ENCODE measurements at places on chromosomes 6 and 20.

DNA sequence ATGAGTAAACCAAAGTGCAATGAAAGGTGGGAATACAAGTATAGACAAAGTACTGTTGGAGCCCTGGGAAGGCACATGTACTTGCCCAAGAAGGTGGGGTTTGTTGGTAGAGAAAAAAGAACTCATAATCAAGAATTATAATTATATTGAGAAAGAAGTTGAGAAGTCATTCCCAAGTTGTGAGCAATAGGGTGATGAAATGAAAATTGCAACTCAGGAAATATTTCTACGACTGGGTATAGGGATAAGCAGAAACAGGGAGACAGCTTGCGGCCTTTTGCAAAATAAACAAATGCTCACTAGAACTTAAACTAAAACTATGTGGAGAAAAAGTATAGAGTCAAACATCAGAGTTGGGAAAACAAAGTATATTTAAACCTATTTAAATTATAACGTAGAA, 250.7 kb upstream of the FAM83B start:
- DNase-seq = no peak

- DNase-seq = no peak
Observed at GRCh38 chr20:54340206-54340605, 132.3 kb downstream of the PFDN4 start.

GRCh38 chr20:21832442-21833385, 127.2 kb downstream of the PAX1 start:
- DNase-seq = no peak

GRCh38 chr6:162728706-162729105, 932 bp downstream of the PACRG start:
- DNase-seq = no peak

DNA sequence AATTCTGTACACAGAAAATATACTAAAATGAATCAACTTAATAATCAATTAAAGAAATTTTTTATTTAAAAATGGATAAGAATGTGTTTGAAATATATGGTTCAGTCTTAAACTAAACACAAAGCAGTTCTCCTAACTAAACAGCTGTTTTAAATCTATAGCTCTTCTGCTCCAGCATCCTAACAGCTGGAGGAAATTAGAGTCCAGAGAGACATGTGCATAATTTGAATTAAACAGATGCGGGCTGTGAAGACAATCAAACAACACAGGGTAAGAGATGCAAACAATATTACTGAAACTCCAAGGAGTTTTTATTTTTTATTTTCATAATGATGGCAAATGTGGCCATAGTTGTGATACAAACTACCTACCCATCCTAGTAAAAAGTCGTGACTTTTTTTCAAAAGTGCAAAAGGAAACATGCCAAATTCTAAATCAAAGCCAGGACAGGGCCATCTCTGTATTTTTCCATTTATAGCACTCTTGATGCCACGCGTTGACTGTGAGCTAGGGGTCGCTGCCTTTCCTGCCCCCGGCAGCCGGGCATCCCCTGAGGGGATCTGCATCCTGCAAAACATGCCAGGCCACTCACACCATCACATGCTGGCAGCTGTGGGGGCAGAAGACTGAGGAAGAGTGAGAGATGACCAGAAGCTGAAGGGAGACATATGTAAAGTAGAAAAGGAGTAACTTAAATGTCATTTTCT, 310.6 kb downstream of the PRKN start:
- no peak for DNase-seq

GRCh38 chr6:158039571-158040050, 57.9 kb downstream of the SYNJ2 start:
- DNase-seq = no peak

DNA sequence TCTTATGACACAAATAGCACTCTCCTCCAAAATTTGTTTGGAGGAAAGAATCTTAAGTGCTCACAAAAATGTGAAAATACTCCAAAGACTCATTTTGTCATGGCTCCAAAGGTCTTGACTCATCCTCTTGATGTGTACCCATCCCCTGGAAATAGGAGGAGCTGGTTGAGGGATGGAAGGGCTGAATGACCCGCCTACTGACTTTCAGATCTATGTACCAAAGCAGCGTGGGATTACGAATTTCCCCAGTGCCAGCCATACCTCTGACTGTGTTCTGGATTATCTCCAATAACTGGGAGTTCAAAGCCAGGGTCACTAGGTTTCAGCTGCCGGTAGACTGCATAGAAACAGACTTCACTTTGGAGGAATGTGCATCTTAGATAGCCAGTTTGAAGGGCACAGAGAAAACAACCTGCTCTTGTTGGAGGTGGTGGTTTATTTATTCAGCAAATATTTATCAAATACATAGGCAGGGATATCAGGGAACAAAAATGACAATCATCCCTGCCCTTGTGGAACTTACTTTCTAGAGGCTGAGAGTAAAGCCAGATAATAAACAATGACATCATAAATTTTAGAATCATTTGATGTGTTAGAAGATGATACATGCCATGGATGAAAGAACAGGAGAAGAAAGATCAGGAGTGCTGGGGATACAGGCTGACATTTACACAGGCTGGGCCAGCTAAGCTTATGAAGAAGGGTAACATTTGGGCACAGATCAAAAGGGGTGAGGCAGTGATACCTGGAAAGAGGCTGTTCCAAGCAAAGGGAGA, 246.6 kb downstream of the TBXT start:
- DNase-seq = no peak

DNA sequence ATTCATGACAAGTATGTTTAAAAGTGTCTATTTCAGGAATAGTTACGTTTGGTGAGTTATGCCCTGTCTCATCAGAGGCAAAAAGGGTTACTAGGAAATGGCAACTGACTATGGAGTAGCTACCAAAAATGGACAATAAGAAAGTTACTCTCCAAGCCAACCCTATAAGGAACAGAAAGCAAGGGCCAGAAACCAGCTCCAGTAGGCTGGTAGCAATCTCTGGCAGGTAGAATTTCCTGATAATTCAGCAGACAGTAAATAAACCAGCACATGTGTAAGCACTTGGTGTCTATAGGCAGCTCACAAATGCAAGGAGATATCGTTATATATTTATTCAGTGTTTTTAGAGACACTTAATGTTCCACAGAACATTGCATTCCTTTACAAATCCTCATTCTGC, 20.3 kb downstream of the SOX4 start:
- DNase-seq = no peak

DNA sequence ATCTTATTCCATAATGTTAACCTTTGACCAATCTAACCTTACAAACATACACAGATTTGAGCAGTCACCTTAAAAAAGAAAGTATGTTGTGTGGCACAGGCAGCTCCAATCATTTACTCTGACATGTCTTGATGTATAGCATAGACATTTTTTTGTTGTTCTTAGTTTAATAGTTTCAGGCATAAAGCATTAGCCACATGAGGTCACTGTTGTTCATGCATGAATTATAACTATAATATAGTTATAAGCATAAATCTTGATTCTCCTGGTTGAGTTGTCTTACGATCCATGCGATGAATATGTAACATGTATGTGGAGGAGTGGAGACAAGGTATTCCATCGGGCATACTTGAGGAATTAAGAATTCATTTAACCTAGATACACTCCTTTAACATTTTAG, 26.1 kb upstream of the NKAIN2 start:
- DNase-seq = no peak

- DNase-seq = no peak
Observed at GRCh38 chr6:138017166-138017757, 90.0 kb downstream of the PERP start.

DNA sequence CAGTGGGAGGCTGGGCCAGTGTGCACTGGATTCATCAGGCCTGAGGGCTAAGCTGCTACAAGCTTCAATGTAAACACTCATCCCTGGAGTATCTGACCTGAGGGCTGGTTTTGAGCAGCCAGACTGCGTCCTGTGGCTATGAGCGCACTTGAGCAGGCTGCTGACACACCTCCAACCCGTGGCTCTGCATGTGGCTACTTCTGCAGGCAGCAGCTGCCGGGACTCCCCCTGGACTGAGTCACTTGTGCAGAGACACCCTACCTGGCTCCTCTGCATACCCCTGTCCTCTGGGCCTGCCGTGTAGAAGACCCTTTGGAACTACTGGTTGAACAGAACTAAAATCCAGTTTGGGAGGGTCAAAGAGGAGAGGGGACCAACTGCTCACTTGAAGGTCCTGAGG, 172.0 kb downstream of the SCP2D1 start:
- no peak for DNase-seq

DNA sequence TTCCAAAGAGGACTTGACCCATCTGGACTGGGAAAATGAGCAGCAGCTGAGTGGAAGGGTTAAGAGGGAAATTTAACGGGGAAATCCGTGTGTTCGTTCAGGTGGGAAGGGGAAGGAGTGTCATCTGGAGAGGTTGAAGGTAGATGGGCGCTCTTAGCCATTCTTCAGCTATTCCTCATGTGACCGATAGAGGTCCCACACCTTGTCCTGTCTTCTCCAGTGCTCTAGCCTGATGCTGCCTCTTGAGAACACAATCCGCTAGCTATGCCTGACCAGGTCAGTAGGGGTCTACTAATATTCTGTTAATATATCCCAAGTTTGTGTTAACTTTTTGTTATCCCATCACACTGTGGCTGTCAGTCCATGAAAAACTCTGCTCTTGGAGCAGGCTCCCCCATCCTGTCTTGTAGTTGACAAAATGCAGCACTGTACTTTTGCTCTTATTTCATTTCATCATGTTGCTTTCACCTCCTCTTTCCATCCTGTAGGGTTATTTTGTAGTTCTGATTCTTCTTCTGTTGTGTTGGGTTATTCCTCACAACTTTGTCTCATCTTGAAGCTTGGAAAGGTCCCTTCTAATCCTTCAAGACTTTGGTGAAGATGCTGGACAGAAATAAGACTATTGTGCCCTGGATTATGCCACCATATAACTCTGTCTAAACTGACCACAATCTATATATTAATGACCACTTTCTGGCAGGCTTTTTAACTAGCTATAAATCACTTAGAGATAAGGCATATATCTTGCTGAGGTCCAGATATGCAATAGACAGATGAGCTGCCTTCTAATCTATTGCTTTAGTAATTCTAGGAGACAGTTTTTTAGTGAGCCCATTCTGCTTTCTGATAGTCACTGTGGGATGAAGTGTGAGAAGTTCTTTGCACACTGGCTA, 123.4 kb upstream of the SUPT3H start:
- no peak for DNase-seq

- no peak for DNase-seq
Observed at GRCh38 chr6:7071405-7071804, 36.4 kb upstream of the RREB1 start.
